Foreskin melanocyte (primary cell): ENCODE measurements at places on chromosomes 6 and 20.

DNA sequence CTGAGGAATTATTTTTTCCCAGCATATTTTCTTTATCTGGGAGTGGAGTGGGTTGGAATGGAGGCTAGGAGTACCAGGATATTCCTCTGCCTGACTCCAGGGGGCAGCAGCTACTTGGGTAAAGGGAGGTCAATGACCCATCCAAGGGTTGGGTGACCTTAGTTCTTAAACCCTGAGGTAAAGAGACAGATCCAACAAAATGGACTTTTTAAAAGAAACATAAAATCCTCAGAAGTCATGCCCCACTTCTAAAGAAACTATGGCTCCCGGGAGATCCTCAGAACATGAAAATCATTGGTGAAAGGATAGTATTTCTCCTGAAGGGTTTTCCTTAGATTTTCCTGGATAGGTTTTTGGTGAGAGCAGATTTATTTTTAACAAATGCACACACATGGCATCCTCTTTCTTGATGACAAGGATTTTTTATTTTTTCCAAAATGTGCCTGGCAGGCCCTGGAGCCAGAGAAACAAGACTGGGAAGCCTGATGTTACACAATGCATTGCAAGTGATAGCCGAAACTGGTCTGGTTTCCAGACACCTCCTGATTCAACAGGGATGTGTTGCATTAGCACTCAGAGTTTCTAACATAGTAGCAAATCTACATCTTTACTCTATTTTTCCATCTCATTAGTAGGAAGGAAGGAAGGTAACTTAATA is 240.9 kb upstream of the BTBD3 start:
- peak; percentile 36 for DNase-seq

- DNase-seq = no peak
Measured at GRCh38 chr6:110322151-110322873, 35.8 kb downstream of the METTL24 start.

DNA sequence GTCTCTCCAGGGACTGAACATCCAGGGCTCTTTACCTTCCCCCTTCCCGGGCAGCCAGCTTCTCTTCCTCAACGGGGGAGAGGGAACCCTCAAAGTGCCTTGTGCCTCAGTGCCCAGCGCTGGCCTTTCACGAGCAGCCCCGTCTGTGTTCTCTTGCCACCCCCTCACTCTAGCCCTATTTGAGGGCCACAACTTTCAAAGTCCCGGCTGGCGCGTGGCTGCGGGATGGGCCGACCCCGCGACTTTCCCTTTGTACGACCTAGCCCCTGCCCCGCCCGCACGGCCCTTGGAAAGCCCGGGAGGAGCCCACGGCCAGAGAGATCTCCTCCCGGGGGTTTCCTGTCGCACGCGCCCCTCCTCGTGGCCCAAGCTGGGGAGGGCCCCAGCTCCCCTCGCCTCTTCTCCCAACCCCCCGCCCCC is 559 bp downstream of the SCRT2 start:
- no peak for DNase-seq

DNA sequence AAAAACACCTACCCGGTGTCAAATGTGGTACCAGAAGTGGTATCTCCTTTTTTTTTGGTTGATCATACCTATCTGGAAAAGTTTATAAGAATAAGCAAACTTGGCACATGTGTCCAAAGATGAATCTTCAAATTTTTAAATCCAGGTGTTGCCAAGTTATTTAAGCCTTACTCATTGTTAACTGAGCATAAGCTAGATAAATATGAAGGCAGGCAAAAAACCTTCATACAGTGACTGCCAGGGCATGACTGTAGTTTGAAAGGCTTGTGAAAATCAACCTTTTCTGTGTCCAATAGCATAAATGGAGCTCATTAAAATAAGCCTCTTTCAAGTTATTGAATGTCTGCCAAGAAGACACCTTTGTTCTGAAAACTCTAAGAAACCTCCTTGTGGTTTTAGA is 699.2 kb downstream of the DOK5 start:
- DNase-seq = no peak

GRCh38 chr6:81401970-81402690 is 350.4 kb downstream of the TENT5A start:
- DNase-seq = peak; percentile 7

- DNase-seq = no peak
Measured at GRCh38 chr20:39013662-39014109, 51.5 kb downstream of the DHX35 start.

- no peak for DNase-seq
Measured at GRCh38 chr6:159931846-159932245, 37.0 kb upstream of the IGF2R start.

GRCh38 chr20:48875914-48876240 is 45.6 kb upstream of the ARFGEF2 start:
- DNase-seq = no peak

GRCh38 chr20:44166477-44166876 is 20.5 kb downstream of the JPH2 start:
- DNase-seq = no peak

- no peak for DNase-seq
Measured at GRCh38 chr6:43170417-43170930, 595 bp upstream of the SRF start.

- no peak for DNase-seq
Measured at GRCh38 chr20:59082077-59082740, 39.6 kb upstream of the PRELID3B start.

GRCh38 chr20:23637282-23638221 is at the start of gene CST3:
Gene CST3 (minus strand): TSS chr20:23637955. CDS start chr20:23637862, 93 bp downstream.
- peak; percentile 69 for DNase-seq

DNA sequence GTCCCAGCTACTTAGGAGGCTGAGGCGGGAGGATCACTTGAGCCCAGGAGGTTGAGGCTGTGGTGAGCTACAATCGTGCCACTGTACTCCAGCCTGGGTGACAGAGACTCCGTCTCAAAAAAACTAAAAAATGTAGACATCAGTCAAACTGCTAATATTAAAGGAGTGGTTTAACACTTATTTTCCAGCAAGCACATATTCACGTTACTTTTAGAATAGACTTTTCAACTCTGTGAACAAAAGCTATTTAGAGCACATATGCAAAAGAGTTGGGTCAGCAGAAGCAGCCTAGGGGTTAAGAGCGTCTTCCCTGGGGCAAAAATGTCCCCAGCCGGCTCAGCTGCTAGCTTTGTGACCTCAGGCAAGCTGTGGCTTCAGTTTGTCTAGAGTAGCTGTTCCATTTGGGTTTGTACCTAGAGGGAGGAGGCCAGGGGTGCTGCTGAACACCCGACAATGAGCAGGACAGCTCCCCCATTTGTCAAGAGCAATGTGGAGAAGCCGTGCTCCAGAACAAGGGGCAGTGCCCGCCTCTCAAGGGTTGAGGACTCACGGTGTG is 62.5 kb upstream of the PTGIS start:
- DNase-seq = no peak

GRCh38 chr6:106743612-106744011 is 114.2 kb downstream of the QRSL1 start:
- DNase-seq = no peak

GRCh38 chr6:98717988-98718387 is 116.4 kb upstream of the POU3F2 start:
- no peak for DNase-seq

DNA sequence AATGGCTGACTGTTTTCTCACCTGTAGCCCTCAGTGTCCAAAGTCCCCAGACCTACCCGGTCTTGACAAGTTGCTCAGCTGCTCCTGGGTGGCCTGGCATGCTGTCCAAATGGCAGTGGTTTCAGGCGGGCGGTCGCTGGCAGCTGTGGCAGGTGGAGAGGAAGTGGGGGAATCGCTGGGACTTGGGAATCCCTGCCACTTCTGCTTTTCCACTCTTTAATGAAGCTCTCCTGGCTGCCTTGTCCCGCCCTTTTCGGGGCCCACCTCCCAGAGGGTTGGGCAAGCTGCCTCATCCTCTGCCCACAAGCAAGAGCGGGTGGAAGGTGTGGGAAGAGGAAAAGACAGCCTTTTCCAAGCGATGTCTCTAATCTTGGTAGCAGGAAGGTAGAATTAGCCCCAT is at the start of gene OCSTAMP:
TSS of gene OCSTAMP (minus strand) at position 194 of the 400 bp plus-strand sequence. CDS start at position 100, 94 bp downstream.
- no peak for DNase-seq

DNA sequence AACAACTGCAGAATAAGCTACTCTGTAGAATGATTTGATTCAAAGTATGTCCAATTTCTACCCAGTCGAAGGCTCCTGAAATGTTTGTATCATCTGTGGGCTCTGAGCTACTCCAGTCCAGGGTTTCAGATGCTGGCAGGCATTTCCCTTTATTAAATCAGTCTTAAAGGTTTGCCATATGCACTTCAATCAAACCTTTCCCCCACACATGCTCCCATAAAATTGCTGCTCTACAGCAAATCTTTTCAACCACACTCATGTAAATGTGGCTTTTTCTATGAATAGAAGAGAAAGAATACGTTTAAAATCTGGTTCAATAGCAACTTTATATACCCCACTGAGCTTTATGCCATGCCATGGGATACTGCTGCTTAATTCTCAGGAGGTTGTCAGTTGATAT is 242.4 kb upstream of the MAP3K7 start:
- no peak for DNase-seq
